Activated naive CD4-positive, alpha-beta T cell treated with anti-CD3 and anti-CD28 coated beads for 36 hours (primary cell): ENCODE measurements at places on chromosomes 7 and 10.

DNA sequence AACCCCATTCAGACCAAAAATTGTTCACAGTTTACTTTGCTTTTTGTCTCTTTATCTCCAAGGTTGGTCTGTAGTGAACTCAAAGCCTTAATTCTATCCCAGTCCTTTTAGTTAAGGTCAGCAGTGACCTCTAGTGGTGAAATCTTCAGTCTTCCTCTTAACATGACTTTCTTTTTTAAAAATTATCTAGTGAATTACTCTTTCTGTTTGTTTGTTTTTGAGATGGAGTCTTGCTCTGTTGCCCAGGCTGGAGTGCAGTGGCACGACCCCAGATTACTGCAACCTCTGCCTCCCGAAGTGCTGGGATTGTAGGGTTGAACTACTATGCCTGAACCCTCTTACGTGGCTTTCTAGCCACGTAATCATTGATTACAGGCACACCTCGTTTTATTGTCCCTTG, 25.0 kb downstream of the ZNF487 start:
- DNase-seq = peak; percentile 24

- DNase-seq = no peak
Measured at GRCh38 chr10:95171336-95171735, 22.7 kb upstream of the ACSM6 start.

DNA sequence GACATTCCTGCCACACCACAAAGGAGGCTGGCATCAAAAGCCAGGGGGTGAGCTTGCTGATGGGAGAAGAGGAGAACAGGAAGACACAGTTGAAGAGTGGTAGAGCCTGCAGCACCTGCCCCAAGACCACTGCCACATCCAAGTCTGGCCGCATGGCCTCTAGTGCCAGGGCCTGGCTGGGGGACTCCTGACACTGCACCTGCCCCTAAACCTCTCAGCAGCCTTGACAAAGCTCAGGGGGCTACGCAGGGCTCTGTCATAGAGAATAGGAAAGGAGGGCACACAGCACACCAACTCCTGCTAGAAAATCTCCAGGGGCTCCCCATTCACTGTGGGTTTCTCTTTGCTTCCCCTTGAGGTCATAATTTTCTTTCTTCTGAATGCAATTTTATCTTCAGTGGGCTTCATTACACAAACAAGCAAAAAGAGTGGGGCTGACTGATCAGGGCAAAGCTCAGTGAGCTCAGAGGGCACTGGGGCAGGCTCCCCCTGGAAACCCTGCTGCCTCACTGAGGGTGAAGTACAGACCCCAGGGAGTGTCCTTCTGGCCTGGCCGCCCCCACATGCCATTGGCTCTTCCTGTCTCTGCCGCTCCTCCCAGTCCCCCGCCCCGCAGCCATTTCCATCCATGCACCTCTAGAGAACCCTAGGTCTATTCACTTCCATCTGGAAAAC, 37.2 kb downstream of the VOPP1 start:
- no peak for DNase-seq

GRCh38 chr7:28397141-28397540, 15.2 kb upstream of the CREB5 start:
- DNase-seq = no peak

DNA sequence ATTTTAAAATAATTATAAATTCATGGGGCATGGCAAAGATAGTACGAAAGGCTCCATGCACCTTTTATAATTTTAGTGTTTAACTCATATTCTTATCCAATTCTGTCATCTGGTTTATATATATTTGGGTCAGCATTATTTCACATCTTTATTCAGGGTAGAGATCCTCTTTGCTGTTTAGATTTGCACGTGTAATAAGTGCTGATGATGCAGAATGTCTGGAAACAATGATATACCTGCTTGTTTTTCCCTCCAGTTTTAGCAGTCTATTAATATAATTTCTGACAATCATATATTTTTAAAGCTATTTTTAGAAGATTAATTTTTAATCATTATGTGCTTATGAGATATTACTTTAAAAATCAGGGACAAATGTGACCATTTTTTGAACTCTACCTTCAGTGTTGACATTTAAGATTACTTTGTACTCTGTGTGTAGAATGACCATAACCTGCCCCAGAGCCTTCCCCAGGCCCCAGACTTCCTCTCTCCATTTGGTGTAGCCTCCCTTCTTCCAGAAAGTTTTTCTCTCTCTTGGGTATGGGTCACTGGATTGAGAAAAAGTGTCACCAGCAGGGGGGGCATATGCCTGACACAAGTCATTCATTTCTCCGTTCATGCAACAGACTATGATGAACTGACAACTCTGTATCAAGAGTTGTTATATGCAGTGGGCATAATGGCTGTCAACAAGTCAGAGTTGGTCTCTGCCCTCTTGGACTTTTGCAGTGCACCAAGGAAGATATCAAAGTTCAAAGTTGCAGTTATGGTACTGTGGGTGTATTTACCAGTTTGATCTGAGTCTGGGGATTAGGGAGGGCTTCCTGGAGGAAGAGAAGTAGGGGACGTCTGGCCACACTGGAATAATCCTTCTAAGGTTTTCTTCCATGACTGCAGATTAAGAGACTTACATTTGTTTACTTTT, 192.6 kb upstream of the CCDC6 start:
- DNase-seq = peak; percentile 7

DNA sequence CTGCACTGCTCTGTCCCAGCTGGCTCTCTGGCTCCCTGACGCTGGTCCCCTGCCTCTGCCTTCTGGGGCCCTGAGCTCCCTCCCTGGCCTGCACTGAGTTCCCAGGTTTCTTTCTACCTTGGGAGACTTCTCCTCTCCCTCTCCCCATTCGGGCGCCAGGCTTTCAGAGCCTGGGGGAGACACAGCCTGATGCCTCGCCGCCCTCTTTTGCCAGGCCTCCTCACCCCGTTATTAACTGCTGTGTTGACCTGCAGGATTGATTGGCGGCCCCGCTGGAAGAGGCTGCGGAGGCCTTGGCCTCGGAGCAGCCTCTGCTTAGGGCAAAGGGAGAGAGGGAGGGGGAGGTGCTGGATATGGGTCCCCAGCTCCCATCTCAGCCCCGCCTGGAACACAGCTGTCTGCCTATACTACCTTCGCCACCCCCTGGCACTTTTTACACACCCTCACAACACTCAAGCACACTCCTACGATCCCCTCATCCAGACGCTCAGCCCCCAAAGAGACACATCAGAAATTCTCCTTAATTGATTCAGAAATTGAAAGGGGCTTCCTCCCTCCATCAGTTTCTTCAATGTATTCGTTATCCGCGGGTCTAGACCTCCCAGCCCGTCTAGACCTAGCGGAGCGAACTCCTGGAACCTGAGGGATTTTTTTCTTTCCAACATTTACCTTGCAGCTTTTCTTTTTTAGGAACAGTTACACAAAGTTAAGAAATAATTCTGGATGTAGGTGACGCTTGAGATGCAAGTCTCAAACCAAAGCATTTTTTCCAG, 7.1 kb upstream of the PAX2 start:
- DNase-seq = no peak
